ENCODE measurements at places on chromosomes 16 and 17.

DNA sequence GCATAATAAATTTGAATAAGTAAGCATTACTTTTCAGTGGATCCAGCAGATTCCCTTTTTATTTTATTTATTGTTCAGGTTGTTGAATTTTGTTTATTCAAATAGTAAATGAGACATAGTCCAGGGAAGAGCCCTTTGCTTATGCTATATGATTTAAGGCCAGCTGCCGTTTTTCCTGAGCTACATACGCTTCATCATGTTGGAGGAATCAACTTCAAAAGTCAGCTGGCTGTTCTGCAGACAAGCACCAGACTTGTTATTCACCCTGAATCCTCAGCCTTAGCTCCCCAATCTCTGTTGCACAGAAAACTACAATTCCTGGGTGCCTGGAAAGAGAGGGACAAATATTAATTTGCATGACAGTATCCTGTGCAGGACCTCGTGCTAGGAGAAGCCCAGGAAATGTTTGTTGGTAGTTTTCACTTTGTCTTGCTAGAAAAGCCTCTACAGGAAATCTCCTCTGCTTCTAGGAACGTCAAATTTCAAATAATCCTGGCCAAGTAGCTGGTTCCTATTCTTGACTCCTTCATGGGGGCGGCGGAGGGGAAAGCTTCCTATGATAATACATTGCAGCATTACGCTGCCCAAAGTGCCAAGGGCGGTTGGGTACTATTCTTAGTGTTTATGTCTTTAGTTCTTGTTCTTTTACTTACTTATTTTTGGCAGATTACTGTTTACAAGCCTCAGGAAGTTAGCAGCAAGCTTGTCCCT, 101.6 kb downstream of the PRKCA start:
- no peak for DNase-seq

DNA sequence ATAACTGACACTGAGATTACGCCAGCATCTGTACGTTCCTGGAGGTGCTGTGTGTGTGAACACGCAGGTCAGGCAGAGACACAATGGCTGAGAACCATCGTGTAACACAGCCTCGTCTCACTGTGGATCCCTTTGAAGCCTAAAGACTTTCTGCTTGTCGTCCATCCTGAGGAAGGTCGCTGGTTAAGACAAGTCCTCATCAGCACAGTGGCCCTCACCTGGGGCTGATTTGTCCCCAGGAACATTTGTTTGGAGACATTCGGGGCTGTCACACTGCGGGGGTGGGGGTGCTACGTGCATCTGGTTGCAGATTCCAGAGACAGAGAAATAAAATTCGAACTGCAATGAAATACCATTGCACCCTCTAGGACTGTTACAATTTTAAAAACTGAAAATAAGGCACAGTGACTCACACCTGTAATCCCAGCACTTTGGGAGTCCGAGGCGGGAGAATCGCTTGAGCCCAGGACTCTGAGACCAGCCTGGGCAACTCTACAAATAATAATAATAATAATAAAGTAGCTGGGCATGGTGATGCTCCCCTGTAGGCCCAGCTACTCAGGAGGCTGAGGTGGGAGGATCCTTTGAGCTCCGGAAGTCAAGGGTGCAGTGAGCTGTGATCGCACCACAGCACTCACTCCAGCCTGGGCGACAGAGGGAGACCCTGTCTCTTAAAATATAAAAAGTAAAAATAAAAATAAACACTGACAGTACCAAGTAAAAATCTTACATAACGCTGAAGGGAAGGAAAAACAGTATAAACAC, 112.0 kb upstream of the METRNL start:
- DNase-seq = no peak

- DNase-seq = no peak
Measured at GRCh38 chr16:22418826-22419225, 44.4 kb upstream of the CDR2 start.

DNA sequence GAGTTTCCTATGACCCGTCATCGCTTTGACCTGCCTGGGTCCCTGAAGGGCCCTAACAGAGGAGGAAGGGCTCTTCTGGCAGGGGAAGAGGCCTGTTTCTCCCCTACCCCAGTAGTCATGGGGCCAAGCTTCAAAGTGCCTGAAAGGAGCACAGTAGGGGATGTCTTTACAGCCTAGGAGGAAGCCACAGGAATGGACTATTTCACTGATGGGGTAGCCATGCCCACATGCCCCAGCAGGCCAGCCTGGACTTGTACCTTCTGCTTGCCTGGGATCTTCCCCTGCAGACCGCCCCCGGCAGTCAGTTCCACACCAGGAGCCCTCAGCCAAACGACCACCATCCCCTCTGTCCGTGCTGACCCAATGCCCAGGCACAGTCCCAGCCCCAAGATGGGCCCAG, 41.8 kb upstream of the PEMT start:
- DNase-seq = no peak

- no peak for DNase-seq
Measured at GRCh38 chr16:64225696-64226095, 896.2 kb downstream of the CDH11 start.

- DNase-seq = no peak
Measured at GRCh38 chr16:50398336-50398735, 29.5 kb upstream of the BRD7 start.

DNA sequence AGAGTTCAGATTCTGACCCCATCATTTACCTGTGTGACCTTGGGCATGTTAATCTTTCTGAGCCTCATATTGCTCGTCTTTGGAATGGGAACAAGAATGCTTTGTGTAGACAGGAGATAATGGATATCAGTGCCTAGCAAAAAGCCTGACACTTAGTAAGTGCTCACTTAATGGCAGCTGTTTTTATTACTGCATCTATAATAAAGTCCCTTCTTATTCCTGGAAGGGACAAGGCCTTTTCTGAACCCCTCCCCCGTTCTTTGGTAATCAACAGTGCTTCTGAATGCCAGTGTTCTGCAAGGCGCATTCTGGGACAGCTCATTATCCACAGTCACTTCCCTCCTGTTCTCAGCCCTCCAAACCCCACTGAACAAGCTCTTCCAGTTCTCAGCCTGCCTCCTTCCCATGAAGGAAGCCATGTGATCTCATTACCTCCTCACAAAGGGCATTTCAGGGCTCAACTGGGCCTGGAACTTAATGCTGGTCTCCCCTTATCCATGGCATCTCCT, 25.1 kb upstream of the SUPT4H1 start:
- no peak for DNase-seq

All from NCI-H774 (cell line).